ENCODE measurements at places on chromosomes 7 and 10.

GRCh38 chr7:150514748-150515222 is at the start of gene GIMAP7:
Gene GIMAP7 (plus strand): TSS chr7:150514872. CDS start chr7:150519975, 5,103 bp downstream.
- no peak for DNase-seq

- no peak for DNase-seq
These were observed 996.4 kb upstream of the AUTS2 start for GRCh38 chr7:68601826-68602225.

DNA sequence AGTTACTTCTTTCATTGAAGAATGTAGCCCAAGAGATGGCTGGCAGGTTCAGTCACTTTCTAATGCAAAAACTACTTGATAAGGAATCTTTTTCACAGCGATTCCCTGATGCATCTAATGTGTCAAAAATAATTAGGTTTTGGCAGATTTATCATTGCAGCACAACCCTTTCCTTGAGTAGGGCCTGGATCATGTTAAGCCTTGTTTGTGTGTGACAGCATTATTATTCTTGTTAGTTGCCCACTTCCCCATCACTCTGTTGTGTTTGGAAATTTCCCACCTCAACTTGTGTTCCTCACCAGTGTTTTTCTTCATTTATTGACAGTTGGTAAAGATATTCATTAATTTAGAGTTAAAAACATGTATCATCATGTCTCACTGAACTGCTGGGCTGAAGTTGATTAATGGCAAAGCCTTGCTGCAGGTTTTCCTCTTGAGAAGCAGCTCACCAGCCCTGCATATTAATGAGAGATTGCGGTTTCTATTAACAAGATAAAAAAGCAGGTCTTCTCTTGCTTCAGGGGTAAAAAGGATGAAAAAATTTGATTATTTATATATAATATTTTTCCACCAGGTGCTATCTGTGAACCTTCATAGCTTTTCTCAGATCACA is 233.3 kb upstream of the MDFIC start:
- no peak for DNase-seq

- no peak for DNase-seq
These were observed 2.3 kb upstream of the HOXA13 start for GRCh38 chr7:27202018-27202861.

GRCh38 chr7:83096065-83096580 is 66.6 kb downstream of the PCLO start:
- DNase-seq: no peak
